ENCODE measurements at places on chromosomes 6 and 20.

DNA sequence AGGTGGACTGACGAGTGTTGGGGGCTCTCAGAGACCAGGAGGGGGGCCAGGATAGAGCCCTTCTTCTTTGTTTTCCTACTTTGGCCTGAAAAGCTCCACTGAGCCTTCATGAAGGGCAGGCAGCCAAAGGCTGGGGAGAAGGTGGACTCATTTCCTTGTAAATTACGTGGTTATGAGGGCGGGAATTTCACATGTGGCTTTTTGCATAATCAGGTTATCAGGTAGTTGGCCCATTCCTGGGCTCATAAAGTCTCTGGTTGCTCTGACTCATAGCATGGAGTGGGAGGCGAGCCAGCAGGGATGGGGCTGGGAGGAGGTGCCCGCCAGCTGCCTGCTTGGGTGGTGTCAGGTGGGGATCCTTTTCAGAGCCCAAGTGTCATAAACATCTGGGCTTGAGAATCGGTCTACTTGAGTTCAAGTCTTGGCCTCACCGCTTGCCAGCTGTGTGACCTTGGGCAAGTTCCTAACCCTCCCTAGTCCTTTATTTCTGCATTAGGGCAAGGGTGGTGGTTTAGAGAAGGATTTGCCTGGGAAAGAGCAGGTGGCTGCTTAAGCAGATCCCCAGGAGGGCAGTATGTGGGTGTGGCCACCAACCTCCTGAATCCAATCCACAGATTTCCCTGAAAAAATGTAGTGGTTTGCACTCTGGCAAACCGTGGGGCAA lies 26.5 kb upstream of the RNF24 start:
- peak; percentile 93 for DNase-seq

DNA sequence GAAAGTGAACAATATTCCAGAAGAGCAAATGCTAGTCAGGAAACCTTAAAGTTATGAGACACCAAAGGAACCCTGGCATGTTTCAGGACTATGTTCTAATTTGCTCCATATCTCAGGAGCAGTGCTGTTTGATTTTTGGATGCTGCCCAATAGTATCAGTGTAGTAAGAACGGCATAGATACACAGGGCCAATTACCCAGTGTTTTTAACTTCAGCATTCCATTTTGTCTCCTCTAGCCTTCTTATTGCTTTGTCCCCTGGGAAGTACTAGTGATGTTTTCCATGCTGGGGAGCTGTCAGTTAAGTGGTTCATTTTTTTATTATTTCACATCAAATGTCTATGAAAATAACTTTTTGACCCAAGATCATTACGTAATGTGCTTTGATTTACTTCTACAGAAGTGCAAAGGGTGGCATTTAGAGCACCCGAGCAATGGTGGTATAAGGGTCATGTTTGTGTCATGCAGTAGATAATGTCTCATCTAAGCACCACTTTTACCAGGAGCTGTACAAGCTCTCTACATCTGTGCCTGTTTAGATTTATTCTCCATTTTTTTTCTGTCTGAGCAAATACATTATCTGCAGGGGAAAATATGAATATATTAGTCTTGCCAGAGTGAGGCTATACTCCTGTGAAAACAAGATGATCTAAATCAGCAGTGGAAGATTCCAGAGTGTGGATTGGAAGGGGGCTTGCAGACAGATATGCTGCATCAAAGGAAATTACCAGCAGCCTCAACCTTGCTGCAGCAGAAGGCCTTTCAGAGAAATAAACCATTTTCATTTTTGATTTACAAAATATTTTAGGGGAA lies 198.8 kb upstream of the OPRM1 start:
- no peak for DNase-seq

GRCh38 chr6:36698196-36698595 lies 570 bp downstream of the RAB44 start:
- DNase-seq = no peak

- peak; percentile 78 for DNase-seq
Measured at GRCh38 chr6:27472182-27472616, 706 bp downstream of the ZNF184 start.

DNA sequence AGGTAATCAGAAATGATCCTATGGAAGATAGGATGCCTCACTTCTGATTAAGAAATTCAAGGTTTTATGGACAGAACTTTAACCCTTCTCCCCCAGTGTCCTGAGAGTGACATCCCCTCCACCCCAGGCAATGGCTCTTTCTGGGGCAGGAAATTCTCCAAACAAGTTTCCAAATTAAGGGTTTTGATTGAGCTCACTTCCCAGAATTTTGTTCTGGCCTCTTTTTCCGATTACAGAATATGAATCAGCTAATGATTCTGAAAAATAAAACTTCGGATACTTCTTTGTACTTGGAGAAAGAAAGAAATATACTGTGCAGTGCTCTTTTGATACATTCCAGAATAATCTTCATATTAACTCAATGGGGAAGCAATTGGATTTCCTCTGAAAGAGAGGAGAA lies 32.8 kb upstream of the TASP1 start:
- no peak for DNase-seq

DNA sequence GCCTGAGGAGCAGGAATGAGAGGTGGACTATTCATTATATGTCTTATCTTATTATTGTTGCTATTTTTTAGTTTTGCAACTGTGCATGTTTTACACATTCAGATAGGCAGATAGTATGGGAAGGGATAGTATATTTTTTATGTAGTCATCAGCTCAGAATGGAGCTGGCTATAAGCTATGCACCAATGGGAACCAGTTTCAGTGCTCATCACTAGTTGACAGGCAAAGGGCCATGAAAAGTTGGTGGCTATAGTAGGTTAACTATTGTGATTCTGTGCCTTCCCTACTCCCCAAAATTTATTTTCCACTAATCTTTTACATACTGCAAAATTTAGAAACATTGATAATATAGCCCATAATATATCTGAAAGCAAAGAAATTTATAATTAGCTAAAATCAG lies 5.3 kb upstream of the UBD start:
- DNase-seq = no peak

GRCh38 chr20:25369971-25370370 lies 20.7 kb downstream of the ABHD12 start:
- DNase-seq = no peak

- peak; percentile 41 for DNase-seq
Measured at GRCh38 chr6:158737710-158738615, 81.2 kb downstream of the EZR start.

- peak; percentile 15 for DNase-seq
Measured at GRCh38 chr6:68134796-68135195, 500.3 kb upstream of the ADGRB3 start.

- DNase-seq = no peak
Measured at GRCh38 chr6:13220266-13220665, 108.1 kb downstream of the TBC1D7 start.

DNA sequence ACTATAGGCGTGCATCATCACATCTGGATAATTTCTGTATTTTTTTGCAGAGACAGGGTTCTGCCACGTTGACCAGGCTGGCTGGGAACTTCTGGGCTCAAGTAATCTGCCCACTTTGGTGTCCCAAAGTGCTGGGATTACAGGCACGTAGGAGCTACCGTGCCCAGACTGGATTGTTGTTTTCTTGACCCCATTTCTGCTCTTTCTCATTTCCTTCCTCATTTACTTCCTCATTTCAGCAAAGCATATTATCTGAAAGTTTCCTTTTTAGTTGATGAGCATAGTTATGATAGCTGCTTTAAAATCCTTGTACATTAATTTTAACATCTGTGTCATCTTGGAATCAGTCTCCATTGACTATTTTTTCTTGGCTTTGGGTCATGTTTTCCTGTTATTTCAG lies 301.0 kb upstream of the RUNX2 start:
- DNase-seq = no peak

- peak; percentile 96 for DNase-seq
Measured at GRCh38 chr6:63804381-63804956, 168.9 kb downstream of the PHF3 start.

GRCh38 chr20:15612769-15613168 lies 960.5 kb downstream of the KIF16B start:
- DNase-seq = no peak

GRCh38 chr20:41371371-41371770 lies 4.8 kb upstream of the EMILIN3 start:
- no peak for DNase-seq

GRCh38 chr20:39248171-39248861 lies 286.2 kb downstream of the DHX35 start:
- no peak for DNase-seq

GRCh38 chr6:62119401-62119800 lies 166.6 kb downstream of the KHDRBS2 start:
- no peak for DNase-seq

DNA sequence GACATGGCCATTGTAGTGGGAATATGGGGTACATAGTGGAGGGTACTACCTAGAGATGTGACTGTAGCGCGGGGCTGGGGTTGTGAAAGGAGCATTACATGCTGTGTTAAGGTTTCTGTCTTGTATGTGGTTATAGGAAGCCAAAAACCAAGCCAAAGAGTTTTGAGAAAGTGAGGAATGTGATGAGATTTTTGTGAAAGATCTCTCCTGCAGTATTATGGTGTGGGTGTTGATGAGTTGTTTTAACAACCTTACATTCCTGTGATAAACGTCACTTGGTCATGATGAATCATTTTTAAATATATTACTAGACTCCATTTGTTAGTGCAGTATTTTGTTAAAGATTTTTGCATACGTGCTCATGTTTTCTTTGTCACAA lies 48.9 kb downstream of the ZFAND3 start:
- peak; percentile 85 for DNase-seq
